Nephron progenitor cell (in vitro differentiated cells): ENCODE measurements at places on chromosomes 2 and 18.

DNA sequence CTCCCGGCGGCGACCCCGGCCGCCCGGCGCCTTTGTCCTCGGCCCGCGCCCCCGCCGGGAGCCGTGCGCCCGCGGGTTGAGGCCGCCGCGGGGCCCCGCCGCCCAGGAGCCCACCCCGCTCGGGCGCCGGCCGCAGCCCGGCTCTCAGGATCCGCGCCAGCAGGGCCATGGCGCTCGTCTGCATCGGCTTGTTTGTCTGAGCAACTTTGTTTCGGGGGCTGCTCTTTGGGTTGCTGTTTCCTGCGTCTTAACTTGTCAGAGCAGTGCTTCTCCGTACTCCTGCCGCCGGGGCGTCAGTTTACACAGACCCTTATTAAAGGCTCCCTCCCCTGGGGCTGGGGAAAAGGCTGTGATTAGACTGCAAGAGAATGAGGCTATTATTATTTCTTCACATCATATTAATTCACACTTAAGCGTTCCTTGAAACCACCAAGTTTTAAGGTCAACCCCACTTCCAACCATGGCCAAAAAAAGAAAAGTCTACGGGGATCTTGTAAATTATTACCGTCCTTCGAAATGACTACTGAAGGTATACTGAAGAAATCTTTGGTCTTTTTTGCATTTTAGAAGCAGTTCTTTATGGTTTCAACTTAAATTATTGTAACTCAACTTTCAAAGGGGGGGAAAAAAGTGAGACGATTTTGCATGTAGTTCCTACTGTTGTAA, at the start of gene CYP27C1:
Gene CYP27C1, minus strand, starts transcription at position 198 of the 666 bp plus-strand sequence. Its CDS starts 29 bp downstream, at position 169.
- DNase-seq, result peak; percentile 68

DNA sequence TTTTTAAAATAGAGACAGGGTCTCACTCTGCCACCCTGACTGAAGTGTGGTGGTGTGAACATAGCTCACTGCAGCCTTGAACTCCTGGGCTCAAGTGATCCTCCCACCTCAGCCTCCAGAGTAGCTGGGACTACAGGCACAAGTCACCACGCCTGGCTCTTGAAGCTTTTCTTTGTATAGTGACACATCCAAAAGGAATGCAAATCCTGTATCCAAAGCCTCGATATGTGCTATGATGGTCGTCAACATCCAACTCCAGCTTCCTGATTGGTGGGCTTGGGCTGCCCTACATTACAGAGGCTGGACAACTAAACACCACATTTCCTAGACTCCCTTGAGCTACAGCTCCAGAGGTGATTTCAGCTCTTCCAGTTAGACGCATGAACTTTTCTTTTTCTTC, 101.7 kb upstream of the PGAP1 start:
- no peak for DNase-seq

DNA sequence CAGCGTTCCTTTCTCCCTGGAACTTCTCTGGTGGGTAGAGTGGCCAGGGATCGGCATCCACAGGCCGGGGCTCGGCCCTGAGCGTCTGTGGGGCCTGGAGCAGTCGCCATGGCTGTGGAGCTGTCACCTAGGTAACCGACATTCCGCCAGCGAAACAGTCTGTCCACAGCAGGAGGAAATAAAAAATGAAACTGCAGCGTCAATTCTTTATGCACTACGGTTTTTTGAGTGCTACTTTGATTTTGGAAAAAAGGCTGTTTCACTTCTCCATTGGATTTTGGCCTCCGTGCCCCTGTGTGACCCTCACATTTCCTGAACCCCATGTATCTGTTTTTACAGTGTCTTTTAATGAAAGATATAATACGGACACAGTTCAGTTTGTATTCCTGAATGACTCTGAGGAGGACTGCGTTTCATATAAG, 163.4 kb downstream of the LDLRAD4 start:
- DNase-seq, result peak; percentile 30

DNA sequence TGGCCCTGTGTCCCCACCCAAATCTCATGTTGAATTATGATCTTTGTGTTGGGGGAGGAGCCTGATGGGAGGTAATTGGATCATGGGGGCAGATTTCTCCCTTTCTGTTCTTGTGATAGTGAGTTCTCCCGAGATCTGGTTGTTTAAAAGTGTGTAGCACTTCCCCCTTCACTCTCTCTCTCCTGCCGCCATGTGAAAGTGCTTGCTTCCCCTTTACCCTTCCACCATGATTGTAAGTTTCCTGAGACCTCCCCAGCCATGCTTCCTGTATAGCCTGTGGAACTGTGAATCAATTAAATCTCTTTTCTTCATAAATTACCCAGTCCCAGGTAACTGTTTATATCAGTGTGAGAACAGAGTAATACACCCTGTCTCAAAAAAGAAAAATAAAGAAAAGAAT, 25.5 kb downstream of the LRRFIP1 start:
- no peak for DNase-seq

- DNase-seq, result no peak
Measured at GRCh38 chr2:136538489-136538888, 226.9 kb upstream of the THSD7B start.

GRCh38 chr2:239153806-239154591, 246.8 kb downstream of the HDAC4 start:
- DNase-seq, result no peak

- no peak for DNase-seq
Measured at GRCh38 chr18:23784832-23785245, 95.6 kb downstream of the LAMA3 start.

DNA sequence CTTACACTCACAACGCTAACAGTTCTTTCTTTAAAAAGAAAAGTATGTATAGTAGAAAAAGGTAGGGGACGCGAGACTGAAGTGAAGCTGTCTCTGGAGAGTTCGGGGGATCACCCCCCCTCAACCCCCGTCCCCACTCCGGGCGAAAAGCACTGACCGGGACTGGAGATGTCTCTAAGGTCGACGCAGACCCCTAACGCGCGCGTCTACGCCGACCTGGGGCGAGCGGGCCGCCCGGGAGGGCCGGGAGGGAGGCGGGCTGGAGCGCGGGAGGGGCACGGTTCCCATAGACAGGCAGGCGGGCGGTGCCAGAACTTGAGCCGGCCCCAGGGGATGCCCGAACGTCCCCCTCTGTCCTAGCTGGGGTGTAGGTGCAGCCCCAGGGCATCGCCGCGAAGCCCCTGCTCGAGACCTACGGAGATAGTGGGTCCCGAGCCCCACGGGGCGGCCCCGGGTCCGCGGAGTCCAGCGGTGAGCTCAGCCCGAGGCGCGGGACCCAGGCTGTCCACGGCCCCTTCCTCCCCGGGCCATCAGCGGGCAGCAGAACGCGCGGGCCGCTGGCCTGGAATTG, 82.2 kb downstream of the CHRNA1 start:
- DNase-seq, result peak; percentile 62

DNA sequence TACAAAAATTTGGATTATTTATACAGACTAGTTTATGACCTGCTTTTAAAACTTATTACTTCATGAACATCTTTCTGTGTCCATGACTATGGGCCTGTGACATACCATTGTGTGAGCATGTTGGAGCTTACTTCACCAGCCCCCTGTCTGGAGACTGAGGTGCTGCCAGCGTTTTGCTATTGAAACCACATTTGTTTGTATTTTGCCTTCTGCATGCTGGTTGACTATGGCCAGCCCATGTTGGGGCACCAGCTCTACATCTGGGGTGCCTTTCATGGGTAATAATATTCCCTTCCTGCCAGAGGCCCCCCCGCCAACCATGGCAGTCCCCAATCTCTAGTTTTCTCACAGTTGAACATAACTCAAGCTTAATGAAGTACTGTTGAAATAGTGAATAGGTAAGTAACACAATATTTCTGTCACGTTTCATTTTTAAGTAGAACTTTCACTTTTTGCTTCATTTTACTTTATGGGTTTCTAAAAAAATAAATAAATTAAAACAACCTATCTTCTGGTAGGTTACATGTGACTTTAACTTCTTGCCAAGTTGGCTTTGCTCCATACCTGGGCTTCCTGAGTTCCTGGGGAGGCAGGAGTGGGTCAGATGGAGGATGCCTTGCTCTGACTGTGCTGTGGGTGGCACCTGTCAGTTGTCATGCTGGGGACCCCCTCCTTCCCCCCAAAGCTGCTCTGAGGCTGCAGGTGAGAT, 63.9 kb downstream of the DGKD start:
- no peak for DNase-seq

GRCh38 chr2:151678849-151679248, 55.4 kb downstream of the NEB start:
- DNase-seq, result no peak

GRCh38 chr18:41600693-41601391, 354.2 kb upstream of the PIK3C3 start:
- no peak for DNase-seq

GRCh38 chr18:59885579-59886163, 14.1 kb upstream of the PMAIP1 start:
- DNase-seq, result no peak

GRCh38 chr2:21270083-21270491, 146.3 kb downstream of the TDRD15 start:
- no peak for DNase-seq

DNA sequence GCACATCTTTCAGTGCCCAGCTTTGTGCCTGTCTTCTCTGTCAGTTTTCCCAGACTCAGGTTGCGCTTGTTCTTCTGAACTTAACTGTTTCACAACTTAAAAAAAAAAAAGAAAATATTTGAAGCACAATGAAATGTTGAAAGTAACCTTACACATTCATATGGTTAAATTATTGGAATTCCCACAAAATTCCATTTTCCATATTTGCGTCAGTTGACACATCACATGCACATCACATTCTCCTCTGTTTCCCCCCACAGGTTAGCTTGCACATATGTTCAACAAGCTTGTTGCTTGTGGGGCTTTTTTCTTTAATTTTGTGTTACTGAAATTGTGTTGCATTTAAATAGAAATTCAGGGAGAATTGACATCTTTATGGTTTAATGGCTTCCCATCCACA, 8.3 kb downstream of the MYO1B start:
- no peak for DNase-seq

- DNase-seq, result no peak
Measured at GRCh38 chr2:214006601-214007000, 404.3 kb upstream of the VWC2L start.

DNA sequence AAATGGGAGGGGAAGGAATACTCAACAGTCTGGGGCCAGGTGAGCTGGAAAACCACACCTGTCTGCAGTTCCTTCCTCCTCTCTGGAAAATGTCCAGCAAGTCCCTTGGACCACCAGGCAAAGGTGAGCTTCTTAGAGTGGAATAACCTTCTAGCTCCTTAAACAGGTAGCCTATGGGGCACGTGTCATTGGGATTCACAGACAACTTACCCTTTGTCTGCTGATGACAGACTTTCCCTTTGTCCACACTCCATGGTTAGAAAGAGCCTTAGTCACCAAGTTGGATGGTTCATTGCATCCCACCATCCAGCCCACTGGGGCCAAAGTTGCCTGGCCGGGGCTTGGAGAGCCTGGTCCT, 98.0 kb upstream of the ITGA6 start:
- DNase-seq, result no peak

- DNase-seq, result no peak
Measured at GRCh38 chr18:54506516-54507261, 84.4 kb upstream of the DYNAP start.

DNA sequence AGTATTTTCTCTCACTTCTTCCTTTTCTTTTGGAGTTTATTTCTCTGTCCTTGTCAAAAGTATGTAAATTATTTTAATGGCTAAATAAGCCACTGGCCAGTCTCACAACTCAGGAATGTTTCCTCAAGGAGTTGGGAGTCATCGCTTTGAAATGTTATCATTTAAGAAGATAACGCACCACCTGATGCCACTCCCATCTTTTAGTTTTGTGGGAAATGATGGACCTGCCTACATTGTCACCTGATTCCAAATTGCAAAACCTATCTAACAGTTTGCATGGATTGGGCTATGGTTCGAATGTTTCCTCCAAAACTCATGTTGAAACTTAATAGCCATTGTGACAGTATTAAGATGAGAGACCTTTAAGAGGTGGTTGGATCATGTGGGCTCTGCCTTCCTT, 32.4 kb upstream of the PPM1B start:
- DNase-seq, result no peak

GRCh38 chr2:67304300-67304890, 92.7 kb upstream of the ETAA1 start:
- DNase-seq, result no peak

- DNase-seq, result peak; percentile 25
Measured at GRCh38 chr2:147910990-147911473, 66.2 kb downstream of the ACVR2A start.

- peak; percentile 35 for DNase-seq
Measured at GRCh38 chr2:70995426-70995729, 705 bp upstream of the TEX261 start.

DNA sequence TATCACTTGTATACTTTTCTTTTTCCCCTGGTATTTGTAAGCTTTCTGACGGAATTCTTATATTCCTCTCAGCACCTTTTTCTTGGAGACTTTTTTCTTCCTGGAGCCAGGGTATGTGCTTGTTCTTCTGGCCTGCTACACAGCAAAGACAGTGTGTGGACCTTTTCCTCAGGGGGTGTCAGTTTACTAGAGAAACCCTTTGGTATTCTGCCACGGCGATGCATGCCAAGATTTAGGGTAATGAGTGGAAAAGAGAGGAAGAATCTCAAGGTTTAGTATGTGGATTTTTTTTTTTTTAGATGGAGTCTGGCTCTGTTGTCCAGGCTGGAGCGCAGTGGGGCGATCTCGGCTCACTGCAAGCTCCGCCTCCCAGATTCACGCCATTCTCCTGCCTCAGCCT, 152.2 kb downstream of the PHLPP1 start:
- no peak for DNase-seq

DNA sequence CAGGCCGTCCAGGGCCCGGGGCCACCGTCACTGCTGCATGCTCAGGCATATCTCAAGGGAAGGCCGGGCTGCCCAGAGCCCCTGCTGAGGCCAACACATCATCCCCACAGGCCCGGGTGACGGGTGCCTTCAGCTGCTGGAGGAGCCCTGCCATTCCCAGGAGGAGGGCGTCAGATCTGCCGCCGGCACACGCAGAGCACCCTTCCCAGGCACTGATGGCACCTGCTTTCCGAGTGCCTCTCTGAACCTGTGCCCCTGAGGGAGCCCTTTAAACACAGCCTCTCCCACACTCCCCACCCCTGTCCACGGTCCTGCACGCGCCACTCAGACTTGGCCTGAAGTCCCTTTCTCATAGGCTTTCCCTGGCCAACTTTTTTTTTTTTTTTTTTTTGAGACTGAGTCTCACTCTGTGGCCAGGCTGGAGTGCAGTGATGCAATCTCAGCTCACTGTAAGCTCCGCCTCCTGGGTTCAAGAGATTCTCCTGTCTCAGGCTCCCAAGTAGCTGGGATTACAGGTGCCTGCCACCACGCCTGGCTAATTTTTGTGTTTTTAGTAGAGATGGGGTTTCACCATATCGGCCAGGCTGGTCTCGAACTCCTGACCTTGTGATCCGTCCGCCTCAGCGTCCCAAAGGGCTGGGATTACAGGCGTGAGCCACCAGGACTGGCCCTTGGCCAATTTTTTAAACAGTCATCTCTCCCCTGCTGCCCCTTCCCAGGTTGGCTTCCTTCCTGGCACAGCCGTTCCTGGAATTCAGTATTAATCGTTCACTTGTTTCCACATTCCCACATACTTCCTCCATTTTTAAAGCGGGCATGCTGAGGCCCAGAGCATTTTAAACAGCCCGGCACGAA, 211.7 kb downstream of the NDUFA10 start:
- DNase-seq, result no peak

GRCh38 chr2:205593891-205594290, 88.4 kb upstream of the NRP2 start:
- no peak for DNase-seq

GRCh38 chr2:201551901-201552300, 91.4 kb downstream of the TMEM237 start:
- no peak for DNase-seq
